Central memory CD4-positive, alpha-beta T cell (primary cell): ENCODE measurements at places on chromosomes 5 and 9.

DNA sequence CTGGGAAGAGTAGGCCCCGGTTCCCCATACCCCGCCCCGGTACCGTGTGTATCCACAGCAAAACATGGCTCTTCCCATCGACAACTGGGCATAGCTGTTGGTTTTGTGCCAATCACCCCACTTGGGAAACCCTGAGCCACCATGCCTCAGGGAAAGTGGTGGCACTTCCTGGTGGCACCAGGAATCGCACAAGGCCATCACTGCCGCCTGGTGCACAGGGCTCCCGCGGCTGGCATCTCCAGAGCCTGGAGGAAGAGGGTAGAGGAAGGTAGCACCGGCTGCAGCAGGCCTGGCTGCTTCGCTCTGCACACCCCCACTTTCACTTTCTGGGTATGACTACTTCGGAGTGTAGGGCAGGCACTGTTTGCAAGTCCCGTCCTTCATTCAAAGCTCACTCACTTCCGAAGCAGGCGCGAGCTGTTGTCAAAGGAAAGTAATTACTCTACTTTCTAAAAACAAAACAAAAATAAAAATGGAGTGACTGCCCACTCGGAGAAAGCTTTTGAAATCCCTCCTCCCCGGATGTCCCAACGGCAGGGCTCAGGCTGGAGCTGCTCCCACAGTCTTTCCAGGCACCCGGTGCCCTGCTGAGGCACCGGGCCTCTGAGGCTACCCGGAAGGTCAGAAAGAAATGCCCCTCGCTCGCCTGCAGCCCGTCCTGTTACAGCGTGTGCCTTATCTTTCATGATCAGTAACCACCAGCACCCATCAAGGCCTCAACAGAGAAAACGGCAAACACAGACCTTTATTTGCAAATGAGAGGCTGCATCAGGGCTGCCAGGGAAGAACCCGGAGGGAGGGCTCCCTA, 2.0 kb downstream of the BRD3 start:
- DNase-seq, result peak; percentile 44

DNA sequence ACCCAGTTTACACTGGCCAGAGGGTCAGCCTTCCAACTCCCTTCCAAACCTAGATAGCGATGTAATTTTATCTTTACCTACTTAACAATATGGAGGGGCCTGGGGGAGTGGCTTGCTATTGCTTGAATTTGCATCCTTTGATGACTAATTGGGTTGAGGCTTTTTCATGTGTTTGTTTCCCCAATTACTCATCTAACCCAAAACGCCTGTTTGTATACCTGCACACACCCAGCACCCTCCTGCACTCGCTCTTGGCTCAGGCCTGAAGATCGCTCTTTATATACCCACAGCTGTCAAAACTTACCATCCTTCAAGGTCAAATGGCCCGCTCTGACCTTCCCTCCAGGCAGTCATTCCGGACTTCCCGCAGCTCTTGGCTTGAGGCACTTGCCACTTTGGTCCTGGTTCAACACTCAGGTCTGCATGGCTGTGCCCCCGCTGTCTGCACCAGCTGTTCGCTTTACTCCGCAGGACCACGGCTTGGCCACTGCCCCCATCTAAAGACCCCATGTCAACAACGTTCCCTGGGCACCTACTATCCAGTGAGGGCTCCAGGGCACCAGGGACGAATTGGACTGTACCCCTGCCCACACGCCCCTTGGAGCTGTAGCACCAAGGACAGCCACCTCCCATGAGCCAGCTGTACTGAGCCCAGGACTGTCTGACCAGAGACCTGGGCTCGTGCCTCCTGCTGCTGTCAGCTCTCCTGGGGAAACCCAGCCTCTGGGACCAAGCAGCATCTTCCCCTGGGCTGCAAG, 76.1 kb upstream of the ADAMTS2 start:
- no peak for DNase-seq

DNA sequence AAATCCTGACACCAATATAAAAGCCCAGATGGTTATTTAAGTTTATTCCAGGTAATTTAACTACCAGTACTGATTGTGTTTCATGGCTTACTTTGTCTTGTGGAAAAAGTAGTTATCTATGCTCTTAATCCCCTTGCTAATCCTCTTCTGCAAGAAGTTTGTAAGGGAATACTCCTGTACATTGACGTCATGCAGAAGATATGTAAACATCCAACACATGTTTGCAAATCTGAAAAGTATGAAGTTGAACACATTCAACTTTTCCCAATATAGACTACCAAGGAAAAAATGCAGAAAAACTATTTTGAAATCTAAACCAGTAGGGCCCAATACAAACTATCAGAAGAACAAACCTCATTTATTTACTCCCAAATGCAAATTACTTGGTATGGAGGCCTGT, 56.3 kb upstream of the ELL2 start:
- no peak for DNase-seq

- DNase-seq, result no peak
Measured at GRCh38 chr9:114626415-114627020, 15.4 kb downstream of the TMEM268 start.

GRCh38 chr9:74644023-74644422, 146.9 kb downstream of the RORB start:
- no peak for DNase-seq

DNA sequence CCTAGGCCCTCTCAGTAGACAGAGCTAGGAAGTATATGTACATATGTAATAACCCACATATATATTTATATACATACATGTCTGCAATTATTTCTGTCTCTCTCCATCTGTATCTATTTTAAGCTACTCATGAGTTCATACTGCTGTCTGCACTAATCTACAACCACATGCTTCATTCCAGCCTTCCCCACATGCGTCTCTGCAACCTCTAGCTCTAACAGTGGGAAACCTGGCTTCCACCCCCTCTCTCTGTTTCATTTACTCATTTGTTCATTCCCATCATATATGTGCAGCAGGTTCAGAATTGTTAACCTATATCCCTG, 23.3 kb downstream of the DCANP1 start:
- DNase-seq, result no peak
